ENCODE measurements at places on chromosomes 11 and 22.

- DNase-seq: no peak
These were observed 789 bp upstream of the KDM2A start for GRCh38 chr11:67118181-67118766.

- DNase-seq: no peak
These were observed 65.1 kb downstream of the MYO7A start for GRCh38 chr11:77193167-77193566.

DNA sequence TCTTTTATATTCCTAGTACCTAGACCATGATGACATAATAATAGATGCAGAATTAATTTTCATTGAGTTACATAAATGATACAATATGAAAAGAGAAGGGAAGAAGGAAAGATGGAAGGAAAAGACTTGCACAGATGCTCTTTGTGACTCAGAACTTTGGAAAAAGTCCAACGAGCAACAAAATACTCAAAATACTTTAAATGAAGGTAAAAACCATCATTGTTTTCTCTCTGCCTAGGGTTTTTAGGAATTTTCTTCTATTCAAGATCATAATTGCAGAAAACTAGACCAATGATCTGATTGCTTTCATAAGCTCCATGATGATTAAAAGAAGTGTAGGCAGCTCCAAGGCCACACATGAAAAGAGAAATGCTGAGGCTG is 276.9 kb downstream of the KIRREL3 start:
- no peak for DNase-seq

- no peak for DNase-seq
These were observed 15.2 kb downstream of the NRIP3 start for GRCh38 chr11:8988329-8989234.

DNA sequence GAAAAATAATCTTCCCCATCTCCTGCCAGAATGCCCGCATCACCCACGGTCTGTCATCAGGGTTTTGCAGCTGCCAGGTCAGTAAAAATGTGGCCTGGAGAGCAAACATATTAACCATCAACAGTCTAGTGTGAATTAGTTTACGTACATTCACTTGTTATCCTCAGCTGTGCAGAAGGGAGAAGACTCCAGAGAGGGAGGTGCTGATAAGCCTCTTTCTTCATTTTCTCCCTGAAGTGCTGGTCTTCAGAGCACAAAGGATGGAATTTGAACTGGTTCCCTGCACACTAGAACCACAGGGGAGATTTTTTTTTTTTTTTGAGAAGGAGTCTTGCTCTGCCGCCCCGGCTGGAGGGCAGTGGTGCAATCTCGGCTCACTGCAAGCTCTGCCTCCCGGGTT is 8.2 kb downstream of the FGF19 start:
- no peak for DNase-seq

- no peak for DNase-seq
These were observed 17.4 kb downstream of the SGSM3 start for GRCh38 chr22:40387746-40388145.

DNA sequence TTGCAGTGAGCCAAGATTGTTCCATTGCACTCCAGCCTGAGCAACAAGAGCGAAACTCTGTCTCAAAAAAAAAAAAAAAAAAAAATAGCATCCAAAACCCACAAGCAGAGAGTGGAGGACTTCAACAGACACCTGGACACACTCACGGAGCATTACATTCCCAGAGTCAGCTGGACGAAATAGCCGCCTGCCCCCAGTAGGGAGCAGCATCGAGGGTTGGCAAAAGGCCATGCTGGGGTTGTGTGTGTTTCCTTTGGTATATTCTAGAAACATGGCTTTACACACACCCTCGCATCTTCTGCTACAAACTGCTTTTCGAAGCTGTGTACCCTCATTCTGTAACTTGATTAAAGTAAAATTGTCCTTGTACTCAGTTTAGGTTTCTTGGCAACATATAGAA is 5.3 kb downstream of the ADA2 start:
- DNase-seq: no peak

DNA sequence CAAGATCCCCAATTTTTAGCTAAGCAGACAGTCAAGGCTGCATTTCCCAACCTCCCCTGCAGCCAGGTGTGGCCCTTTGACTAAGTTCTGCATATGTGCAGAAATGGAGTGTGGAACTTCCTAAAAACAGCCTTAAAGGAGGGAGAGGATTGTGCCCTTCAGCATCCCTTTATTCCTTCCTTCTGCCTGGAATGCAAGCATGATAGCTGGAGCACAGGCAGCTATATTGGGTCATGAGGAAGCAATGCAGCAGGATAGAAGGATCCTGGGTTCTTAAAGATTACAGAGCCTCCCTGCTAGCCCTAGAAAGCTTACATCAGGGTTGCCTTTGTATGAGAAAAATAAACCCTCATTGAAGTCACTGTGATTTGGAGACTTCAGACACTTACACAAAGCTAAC is 29.9 kb downstream of the FADD start:
- no peak for DNase-seq

- DNase-seq: no peak
These were observed 39.7 kb upstream of the OR5AK2 start for GRCh38 chr11:56948991-56949515.

DNA sequence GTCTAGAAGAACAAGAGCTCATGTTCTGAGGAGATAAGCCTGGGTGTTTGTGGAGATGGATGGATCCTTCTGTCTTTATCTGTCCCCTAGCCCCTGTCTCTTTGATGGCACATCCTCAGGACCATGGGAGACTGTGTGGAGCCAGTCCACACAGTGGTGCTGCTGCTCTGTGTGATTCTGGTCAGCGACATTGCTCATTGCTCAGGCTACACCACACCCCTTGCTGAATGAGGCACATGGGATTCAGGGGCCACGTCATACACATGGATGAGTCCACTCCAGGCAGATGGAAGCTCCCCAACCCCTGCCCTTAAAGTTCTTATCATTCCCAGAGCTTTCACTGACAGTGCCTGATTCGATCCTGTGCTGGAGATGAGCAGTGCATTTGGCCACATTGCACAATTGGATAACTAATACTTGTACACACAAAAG is 222.2 kb downstream of the NAV2 start:
- DNase-seq: no peak

DNA sequence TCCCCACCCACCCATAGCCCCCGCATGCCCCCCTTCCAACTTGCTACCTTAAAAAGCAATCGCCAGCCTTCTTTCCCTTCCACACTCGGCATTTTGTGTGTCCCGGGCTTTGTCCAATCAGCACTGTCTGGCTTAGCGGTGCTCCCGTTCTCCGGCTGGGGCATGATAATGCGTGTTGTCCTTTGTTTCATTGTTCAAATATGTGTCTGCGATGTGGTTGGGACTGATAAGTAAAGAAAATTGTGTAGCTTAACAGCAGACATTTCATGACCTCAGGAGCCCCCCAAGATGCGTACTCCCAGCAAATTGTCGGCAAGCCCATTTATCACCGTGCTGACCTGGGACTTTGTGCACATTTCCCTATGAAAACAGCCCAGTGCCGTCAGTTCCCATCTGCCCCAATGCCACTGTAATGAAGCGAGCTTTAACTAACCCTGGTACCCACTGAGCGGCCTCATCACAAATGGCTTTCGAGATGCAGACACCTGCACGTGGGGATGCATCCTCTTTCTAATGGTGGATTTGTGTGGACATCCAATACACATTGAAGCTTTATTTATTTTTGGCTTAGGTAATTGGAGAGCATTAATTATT is 167.0 kb upstream of the E2F8 start:
- no peak for DNase-seq

GRCh38 chr11:86740628-86741483 is 59.5 kb upstream of the PRSS23 start:
- no peak for DNase-seq

GRCh38 chr11:65304613-65305012 is 10.1 kb upstream of the CDC42EP2 start:
- DNase-seq: no peak

- DNase-seq: no peak
These were observed 110.6 kb downstream of the NECTIN1 start for GRCh38 chr11:119618208-119618909.

DNA sequence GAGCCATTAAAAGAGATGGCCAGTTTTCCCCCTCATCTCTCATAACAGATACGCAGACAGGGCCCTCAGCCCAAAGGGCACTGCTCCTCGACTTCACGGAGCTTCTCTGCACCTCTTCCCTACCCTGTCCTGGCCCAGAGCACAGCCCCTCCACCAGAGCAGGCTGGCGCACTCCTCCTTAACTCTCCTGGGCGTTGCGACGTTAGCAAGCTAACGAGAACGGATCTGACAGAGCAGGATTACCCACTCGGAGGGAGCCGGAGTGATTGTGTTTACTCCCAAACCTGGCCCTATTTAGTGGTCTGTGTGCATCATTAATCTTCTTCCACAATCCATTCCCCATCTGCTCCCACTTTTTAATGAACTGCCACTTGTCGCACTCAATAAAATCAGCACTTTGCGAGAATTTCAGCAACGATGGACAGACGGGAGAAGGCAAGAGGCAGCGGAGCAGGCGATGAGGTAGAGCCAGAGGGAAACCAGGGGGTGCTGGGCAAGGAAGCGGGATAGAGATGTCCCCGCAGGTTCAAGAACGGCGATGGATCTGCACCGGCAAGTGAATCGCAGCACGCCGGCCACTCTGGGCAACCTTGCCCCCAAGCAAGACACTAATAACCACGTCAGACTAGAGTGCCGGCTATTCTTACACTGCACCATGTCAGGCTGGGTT is 159.4 kb downstream of the BUD13 start:
- DNase-seq: no peak

- no peak for DNase-seq
These were observed 91.5 kb downstream of the CELSR1 start for GRCh38 chr22:46445771-46446420.

DNA sequence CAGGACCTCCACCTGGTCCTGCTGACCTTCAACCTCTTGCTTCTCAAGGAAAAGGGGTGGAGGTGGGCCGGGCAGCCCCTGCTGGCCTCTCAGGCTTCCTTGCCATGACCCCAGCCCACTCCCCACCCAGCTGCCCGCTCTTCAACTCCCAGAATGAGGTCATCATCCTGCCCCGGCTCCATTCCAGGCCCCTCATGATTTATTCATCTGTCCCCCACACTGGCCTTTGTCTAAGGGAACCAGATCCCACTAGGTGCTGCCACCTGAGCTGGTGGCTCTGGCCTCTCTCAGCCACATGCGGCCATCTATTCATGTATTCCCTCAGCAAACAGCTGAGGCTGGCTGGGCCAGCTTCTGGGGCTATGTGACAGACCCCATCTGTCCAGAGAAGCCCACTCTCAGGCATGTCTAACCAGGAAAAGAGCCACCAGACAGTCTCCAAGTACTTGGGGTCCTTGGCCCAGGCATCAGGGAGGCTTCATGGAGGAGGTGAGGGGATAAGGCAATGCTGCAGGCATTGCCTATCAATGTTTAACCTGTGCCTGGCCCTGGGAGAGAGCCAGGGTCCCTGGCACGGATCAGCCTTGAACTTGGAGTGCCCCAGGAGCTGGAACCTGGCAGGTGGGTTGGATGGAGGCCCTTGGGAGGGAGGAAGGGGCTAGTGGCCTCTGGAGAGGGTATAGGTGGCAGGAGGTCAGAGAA is 2.2 kb upstream of the CABP2 start:
- DNase-seq: no peak

- DNase-seq: no peak
These were observed 35.4 kb upstream of the CD44 start for GRCh38 chr11:35103366-35104208.

DNA sequence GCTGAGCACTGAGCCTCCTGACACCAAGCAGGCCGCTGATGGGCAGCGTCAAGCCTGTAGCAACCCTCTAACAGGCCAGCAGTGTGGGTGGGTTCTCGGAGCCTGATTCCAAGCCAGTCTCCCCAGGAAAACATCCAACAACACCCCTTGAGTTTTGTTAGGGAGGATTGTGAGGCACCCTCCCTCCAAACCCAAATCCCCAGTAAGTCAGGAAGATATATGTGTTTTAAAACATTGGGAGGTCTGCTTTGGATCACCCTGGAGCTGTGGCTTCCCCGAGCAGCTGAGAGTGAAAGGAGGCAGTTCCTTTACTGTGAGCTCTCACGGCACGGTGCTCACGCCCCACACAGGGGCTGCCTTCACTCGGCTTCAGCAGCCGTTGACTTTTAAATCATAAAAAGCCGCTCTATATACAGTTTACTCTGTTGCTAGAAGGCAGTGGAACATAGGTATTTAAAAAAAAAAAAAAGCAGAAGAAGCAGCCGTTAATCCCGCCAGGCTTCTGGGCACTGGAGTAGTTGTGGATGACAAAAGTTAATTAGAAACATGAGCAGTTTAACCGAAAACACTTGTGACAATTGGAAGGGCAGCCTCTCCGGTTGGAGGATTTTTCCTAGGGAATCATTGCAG is 218.6 kb downstream of the NAV2 start:
- peak; percentile 51 for DNase-seq

DNA sequence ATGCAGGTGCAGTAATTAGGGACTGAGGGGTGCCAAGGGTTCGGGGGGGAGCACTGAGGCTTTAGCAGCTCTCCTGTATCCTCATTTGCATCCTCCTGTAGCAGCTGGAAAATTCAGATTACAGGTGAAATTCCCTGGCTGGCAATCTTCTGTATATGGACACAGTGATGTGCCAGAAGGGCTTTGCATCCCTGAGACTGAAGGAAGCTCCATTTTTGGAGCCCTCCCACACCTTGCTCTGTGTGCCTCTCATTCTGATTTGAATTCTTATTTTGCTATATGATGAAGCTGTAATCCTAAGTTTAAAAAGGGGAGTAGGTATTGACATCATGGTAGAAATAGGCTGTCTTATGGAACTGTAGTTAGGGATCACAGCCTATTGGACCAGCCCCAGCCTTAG is 46.6 kb downstream of the SCN3B start:
- no peak for DNase-seq

GRCh38 chr11:36890121-36890679 is 292.2 kb upstream of the RAG2 start:
- DNase-seq: peak; percentile 42

DNA sequence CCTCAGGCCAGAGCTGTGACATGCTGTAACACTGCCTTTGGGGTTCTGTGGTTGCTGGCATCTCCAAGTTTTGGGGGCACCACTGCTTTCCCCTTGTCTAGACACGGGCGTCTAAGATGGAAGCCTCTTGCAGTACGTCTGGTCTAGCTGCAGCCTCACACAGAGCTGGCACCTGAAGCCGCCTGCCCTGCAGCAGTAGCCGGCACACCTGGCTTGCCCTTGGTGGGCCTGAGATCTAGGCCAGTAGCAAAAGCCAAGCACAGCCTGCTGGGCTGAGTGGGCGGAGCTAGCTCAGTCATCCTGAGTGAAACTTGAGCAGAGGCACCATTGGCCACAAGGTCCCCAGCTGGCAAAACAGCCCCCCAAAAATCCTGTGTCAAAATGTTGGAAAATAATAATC is 154.2 kb downstream of the DLG2 start:
- no peak for DNase-seq

- no peak for DNase-seq
These were observed 1.2 kb downstream of the FBLN1 start for GRCh38 chr22:45503816-45504372.

DNA sequence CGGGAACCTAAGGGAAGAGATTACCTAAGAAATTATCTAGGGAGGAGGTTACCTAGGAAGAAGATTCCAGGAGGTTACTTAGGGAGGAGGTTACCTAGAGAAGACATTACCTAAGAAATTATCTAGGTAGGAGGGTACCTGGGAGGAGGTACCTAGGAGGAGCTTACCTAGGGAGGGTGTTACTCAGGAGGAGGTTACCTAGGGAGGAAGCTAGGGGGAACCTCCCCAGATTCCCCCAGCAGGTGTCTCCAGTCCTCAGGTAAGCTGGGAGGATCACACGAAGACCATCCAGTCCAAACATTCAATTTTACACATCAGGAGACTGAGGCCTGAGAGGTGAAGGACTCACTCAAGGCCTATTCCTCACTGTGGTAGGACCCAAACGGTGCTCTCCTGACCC is 482.8 kb downstream of the TBC1D22A start:
- DNase-seq: no peak

GRCh38 chr22:30572840-30573593 is 1.4 kb downstream of the GAL3ST1 start:
- DNase-seq: no peak

GRCh38 chr11:99277281-99277680 is 256.5 kb downstream of the CNTN5 start:
- DNase-seq: peak; percentile 5

Measured in spinal cord (tissue), 10 donors.